ENCODE measurements at places on chromosomes 6 and 20.

DNA sequence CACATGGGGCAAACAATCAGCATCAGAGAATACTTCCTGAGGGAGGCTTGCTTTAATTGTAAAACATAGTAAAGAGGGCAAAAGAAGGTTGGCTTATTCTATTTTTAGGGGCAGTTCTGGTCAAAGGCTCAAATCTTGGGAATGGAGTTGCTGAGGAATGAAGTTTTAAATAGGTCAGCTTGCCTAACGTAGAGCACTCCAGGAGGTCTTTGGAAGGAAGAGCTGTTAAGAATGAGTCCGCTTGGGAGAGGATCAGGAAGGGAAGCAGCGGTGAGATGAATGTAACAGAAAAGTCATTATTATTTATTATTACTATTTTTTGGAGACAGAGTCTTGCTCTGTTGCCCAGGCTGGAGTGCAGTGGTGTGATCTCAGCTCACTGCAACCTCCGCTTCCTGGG lies 108.7 kb downstream of the ZFAND3 start:
- DNase-seq: no peak

DNA sequence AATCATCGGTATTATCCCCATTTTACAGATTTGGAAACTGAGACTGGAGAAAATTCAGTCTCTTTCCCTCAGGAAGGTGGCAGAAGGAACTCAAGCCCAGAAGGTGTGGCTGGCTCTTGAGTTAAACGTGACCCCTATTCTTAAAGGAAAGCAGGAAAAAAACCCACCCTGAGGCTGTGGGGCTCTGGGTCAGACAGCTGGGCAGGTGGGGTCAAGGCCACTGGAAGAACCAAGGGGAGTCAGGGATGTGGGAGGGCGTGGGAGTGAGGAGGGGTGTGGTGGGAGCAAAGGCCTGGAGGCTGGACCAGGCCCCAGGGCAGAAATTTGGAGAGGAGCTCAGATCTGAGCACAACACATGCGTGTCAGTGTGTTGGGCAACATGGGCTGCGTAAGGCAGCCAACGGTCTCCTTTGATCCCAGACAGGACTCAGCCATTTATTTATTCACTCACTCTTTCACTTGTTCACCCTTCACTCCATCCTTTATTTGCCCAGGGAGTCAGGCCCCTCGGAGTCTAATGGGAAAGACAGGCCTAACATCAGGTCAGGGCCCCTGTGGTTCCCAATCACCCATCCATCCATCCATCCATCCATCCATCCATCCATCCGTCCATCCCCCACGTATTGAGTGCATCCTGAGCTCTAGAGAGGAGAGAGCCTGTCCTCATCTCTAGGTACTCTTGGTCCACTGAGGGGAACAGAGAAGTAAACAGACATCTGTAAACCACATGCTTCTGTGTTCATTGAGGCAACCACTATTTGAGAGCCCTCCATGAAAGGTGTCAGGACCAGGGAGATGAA lies 165.0 kb downstream of the VEGFA start:
- DNase-seq: no peak

DNA sequence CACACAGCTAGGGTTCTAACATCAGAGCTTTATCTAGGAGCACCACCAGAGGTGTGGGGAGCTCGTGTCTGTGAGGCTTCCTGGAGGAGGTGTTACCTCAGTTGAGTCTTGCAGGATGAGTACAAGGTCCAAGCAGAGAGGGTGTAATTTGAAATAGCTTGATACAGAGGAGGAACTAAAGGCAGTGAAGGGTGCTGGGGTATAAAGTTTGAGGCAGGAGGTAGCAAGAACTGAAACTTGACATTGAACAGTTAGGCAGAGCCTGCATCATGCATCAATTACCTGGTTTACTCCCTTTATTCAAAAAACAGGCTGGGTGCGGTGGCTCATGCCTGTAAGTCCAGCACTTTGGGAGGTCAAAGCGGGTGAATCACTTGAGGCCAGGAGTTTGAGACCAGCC lies 241.2 kb downstream of the UST start:
- no peak for DNase-seq

- no peak for DNase-seq
Measured at GRCh38 chr6:157226761-157227160, 96.6 kb downstream of the TMEM242 start.
